ENCODE measurements at places on chromosomes 3 and 15. TPM values are rescaled to one million over a fixed set of nuclear protein-coding genes. Genes with fewer than 3 reads are reported as not detected.

- peaks cover 39% of the 10 kb centered on the region for H3K4me1 ChIP-seq
- no peak overlapping the region for H3K27ac ChIP-seq
- DNase-seq, result no peak
- no peak overlapping the region for H3K4me3 ChIP-seq
- no peaks in the 10 kb centered on the region for H3K27me3 ChIP-seq
- no peaks in the 10 kb centered on the region for H3K36me3 ChIP-seq
Measured at GRCh38 chr3:57019057-57019456, 41.4 kb upstream of the SPATA12 start.

GRCh38 chr3:185976977-185977678 lies 39.3 kb upstream of the TRA2B start:
- DNase-seq, result peak; percentile 87
- no peak overlapping the region for H3K27ac ChIP-seq
- no peak overlapping the region for H3K4me3 ChIP-seq

- no peaks in the 10 kb centered on the region for H3K36me3 ChIP-seq
- H3K4me3 ChIP-seq, result no peak overlapping the region
- no peaks in the 10 kb centered on the region for H3K27me3 ChIP-seq
Measured at GRCh38 chr3:153740109-153740508, 381.1 kb upstream of the ARHGEF26 start.

- H3K27me3 ChIP-seq, result no peaks in the 10 kb centered on the region
- DNase-seq, result no peak
- H3K4me3 ChIP-seq, result no peak overlapping the region
- H3K36me3 ChIP-seq, result no peaks in the 10 kb centered on the region
Measured at GRCh38 chr15:99170476-99171065, 65.7 kb downstream of the SYNM start.

- no peak for DNase-seq
- no peak overlapping the region for H3K4me3 ChIP-seq
- H3K27ac ChIP-seq, result no peak overlapping the region
- no peaks in the 10 kb centered on the region for H3K27me3 ChIP-seq
- H3K4me1 ChIP-seq, result no peaks in the 10 kb centered on the region
- H3K36me3 ChIP-seq, result peaks cover 7% of the 10 kb centered on the region
Measured at GRCh38 chr15:63628123-63628822, 31.1 kb downstream of the FBXL22 start.

- H3K27me3 ChIP-seq, result no peaks in the 10 kb centered on the region
- DNase-seq, result no peak
- H3K4me1 ChIP-seq, result peaks cover 4% of the 10 kb centered on the region
- H3K27ac ChIP-seq, result no peak overlapping the region
Measured at GRCh38 chr15:94691169-94691568, 459.8 kb downstream of the MCTP2 start.

- H3K4me1 ChIP-seq, result peaks cover 4% of the 10 kb centered on the region
- no peak overlapping the region for H3K4me3 ChIP-seq
- H3K27me3 ChIP-seq, result no peaks in the 10 kb centered on the region
Measured at GRCh38 chr3:101413656-101414055, 93.3 kb upstream of the IMPG2 start.

GRCh38 chr15:75565062-75565970 lies 13.8 kb downstream of the PTPN9 start:
- no peaks in the 10 kb centered on the region for H3K4me1 ChIP-seq
- no peak overlapping the region for H3K4me3 ChIP-seq
- no peaks in the 10 kb centered on the region for H3K27me3 ChIP-seq
- peaks cover 1% of the 10 kb centered on the region for H3K36me3 ChIP-seq
- H3K27ac ChIP-seq, result no peak overlapping the region
- DNase-seq, result no peak

DNA sequence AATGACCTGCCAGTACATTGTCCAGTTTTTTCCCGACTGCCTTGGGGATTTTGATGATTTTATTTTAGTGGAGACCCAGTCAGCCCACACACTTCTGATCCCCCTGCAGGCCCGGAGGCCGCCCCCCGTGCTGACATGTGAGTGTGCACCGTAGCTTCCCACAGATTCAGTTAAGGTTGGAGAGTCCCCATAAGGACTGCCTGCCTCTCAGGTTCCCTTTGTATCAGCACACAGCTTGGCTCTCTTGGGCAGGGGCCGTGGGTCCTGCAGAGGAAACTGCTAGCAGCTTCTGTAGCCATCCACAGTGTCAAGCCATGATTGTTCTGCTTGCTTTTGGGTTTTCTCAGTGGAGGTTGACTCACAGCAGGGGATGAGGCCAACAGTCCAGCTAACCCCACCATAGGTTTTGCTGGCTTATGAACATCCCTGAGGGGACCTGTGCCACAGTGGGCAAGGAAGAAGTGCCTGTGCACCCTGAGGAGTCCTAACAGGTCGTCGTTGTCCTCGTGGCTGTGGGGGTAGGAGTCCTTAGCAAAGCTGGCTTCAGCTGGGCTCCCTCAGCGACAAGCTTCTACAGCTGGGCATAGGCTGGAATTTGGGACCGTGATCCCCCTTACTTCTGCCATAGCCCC lies 46.4 kb downstream of the DLEC1 start:
- no peak overlapping the region for H3K27ac ChIP-seq
- H3K4me1 ChIP-seq, result no peaks in the 10 kb centered on the region
- no peaks in the 10 kb centered on the region for H3K36me3 ChIP-seq
- DNase-seq, result no peak
- H3K27me3 ChIP-seq, result no peaks in the 10 kb centered on the region

DNA sequence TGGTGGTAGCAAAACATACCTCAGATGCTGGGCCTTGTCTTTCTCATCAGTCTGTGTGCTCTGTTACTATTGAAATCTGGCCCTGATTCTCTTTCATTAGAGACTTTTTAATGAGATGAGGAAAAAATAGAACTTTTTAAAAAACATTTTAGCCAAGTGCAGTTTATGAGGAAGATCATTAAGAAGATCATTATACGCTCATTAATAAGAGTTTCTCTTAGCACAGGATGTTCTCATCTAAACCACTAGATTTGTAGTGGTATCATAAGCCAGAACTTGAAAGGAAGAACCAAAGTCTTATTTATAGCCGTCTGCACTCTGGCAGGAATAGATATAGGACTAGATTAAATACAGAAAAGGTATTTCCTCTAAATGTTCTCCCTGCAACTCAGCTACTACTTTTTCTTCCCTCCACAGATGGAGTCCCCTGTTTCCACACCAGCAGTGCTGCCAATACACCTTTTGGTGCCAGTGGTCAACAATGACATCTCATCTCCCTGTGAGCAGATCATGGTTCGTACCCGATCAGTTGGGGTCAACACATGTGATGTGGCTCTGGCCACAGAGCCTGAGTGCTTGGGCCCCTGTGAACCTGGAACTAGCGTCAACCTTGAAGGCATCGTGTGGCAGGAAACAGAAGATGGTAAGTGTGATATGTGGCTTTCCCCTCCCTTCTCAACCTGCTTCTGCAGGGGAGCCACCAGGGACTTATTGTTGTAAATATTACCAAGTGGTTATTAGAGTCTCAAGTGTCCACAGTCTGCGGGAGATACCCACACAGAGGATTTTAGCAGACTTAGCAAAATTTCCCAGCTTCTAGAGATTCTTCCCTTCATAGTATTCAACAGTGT lies 152.8 kb downstream of the RBPMS2 start:
- DNase-seq, result no peak
- no peaks in the 10 kb centered on the region for H3K27me3 ChIP-seq
- no peaks in the 10 kb centered on the region for H3K36me3 ChIP-seq
- no peak overlapping the region for H3K4me3 ChIP-seq

- no peak overlapping the region for H3K27ac ChIP-seq
- H3K4me3 ChIP-seq, result no peak overlapping the region
- peaks cover 12% of the 10 kb centered on the region for H3K4me1 ChIP-seq
- H3K36me3 ChIP-seq, result no peaks in the 10 kb centered on the region
- H3K27me3 ChIP-seq, result no peaks in the 10 kb centered on the region
Measured at GRCh38 chr3:103136621-103137020, 701.8 kb downstream of the ZPLD1 start.

DNA sequence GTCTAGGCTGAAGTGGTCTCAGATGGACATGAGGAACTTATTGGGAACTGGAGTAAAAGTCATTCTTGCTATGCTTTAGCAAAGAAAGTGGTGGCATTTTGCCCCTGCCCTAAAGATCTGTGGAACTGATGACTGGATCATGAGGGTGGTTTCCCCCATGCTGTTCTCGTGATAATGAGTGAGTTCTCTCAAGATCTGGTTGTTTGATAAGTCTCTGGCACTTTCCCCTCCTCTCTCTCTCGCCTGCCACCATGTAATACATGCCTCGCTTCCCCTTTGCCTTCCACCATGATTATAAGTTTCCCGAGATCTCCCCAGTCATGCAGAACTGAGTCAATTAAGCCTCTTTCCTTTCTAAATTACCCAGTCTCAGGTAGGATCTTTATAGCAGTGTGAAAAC lies 11.5 kb upstream of the MLF1 start:
- no peaks in the 10 kb centered on the region for H3K36me3 ChIP-seq
- H3K27ac ChIP-seq, result no peak overlapping the region
- no peaks in the 10 kb centered on the region for H3K27me3 ChIP-seq
- peaks cover 6% of the 10 kb centered on the region for H3K4me1 ChIP-seq
- DNase-seq, result no peak

DNA sequence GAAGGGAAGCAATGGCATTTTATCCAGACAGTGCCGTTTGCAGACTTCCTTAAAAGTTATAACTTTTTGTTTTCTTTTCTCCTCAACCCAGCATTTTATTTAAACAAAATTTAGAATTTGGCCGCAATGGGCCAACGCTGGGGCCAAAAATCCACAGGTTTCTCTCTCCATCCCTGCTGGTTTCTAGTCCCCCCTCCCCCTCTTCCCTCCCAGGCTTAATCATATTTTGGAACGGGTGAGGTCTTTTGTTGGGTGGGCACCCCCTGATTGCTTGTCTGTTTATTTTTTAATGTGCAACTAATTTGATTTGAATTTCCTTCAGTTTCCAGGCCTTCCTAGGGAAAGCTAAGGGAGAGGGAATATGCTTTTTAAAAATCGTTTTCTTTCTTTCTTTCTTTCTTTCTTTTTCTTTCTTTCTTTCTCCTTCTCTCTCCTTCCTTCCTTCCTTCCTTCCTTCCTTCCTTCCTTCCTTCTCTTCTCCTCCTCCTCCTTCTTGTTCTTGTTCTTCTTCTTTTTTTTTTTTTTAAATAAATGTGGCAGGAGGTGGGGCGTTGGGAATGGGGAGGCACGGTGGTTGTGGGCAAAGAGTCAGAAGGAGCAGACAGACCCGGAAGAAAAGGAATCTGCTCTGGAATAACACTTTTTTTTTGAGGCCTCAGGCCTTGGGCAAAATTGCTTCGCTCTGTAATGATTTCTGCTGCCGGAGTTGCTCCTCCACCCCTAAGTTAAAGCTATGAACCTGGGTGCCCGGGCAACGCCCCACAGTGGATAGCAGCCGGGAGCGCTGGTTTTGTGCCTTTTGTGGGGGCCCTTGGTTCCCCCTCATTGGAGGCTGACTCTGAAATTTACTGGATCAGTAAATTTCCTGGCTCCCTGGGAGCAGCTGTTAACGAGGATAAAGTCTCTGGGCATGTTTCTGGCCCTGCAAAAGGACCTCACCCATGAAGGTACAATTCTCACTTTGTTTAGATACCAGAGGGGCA lies 1.9 kb downstream of the FNDC3B start:
- H3K27ac ChIP-seq, result peak overlapping the region; percentile 60
- H3K4me3 ChIP-seq, result peak overlapping the region; percentile 61
- H3K4me1 ChIP-seq, result peaks cover 32% of the 10 kb centered on the region
- peak; percentile 45 for DNase-seq
- H3K36me3 ChIP-seq, result no peaks in the 10 kb centered on the region

DNA sequence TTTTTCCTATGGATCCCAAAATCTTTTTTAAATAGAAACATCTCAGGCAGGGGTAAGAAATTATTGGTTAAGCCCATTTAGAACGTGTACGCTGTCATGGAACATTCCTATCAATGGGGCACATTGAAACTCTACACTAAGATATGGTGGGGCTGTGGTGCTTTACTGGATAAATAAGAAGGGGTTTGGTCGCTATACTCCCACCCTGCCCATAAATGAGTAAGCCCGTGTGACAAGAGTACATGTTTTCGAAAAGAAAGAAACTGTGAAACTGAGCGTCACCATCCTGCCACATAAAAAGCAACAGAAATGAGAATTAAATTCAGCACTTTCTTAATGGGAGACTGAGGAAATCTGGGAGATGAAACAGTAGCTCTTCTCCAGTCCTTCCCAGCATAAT lies 929.7 kb upstream of the CFAP20DC start:
- H3K4me1 ChIP-seq, result no peaks in the 10 kb centered on the region
- no peaks in the 10 kb centered on the region for H3K27me3 ChIP-seq
- H3K4me3 ChIP-seq, result no peak overlapping the region
- no peak overlapping the region for H3K27ac ChIP-seq

- no peak for DNase-seq
- no peak overlapping the region for H3K4me3 ChIP-seq
- H3K27ac ChIP-seq, result no peak overlapping the region
Measured at GRCh38 chr15:92451225-92451825, 57.6 kb downstream of the ST8SIA2 start.

- no peaks in the 10 kb centered on the region for H3K36me3 ChIP-seq
- H3K27me3 ChIP-seq, result peaks cover 41% of the 10 kb centered on the region
- H3K27ac ChIP-seq, result no peak overlapping the region
- H3K4me1 ChIP-seq, result peaks cover 16% of the 10 kb centered on the region
- DNase-seq, result no peak
- peak overlapping the region; percentile 88 for H3K4me3 ChIP-seq
Measured at GRCh38 chr3:158802409-158803268, 785 bp downstream of the MFSD1 start.

The CLDN18 gene
- not detected for total RNA-seq

The IL17RD gene
- total RNA-seq, result 79.6 TPM

The MGA gene
- 58.9 TPM for total RNA-seq

The HRH1 gene
- total RNA-seq, result 0.35 TPM

The PRTG gene
- total RNA-seq, result 2.3 TPM

The CEP152 gene
- total RNA-seq, result 12.4 TPM

The SH3BP5 gene
- 8.3 TPM for total RNA-seq
